Stomach (tissue), 19 donors: ENCODE measurements at places on chromosomes 2 and 18. TPM values are rescaled to one million over a fixed set of nuclear protein-coding genes. Genes with fewer than 3 reads are reported as not detected.

DNA sequence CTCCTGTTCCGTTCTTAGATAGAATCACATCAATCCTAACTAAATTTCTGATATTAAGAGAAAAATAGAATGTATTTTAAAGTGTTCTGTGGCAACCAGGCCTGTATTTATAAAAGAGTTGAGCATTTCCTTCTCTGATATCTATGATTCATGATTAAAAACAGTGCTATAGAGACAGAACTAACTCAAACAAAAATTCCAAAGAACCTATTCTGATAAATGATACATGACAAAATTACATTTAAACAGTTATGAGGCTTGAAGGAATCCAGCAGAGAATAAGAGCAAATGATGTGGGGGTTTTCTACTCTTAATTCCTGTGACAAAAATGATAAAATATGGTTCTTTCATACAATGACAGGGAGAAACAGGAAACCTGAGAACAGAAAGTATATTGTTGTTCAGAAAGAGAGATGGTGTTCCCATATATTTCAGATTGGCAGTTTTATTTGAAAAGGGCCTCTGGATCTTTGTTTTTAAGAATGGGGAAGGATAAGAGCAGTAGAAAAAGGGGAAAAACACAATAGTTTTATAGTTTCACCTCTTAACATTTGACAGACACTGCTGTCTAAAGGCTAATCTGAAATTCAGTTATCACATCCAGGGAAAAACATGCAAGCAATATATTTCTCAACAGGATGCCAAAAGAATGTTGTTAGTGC lies 944.3 kb downstream of the LRP1B start:
- no peak for DNase-seq

DNA sequence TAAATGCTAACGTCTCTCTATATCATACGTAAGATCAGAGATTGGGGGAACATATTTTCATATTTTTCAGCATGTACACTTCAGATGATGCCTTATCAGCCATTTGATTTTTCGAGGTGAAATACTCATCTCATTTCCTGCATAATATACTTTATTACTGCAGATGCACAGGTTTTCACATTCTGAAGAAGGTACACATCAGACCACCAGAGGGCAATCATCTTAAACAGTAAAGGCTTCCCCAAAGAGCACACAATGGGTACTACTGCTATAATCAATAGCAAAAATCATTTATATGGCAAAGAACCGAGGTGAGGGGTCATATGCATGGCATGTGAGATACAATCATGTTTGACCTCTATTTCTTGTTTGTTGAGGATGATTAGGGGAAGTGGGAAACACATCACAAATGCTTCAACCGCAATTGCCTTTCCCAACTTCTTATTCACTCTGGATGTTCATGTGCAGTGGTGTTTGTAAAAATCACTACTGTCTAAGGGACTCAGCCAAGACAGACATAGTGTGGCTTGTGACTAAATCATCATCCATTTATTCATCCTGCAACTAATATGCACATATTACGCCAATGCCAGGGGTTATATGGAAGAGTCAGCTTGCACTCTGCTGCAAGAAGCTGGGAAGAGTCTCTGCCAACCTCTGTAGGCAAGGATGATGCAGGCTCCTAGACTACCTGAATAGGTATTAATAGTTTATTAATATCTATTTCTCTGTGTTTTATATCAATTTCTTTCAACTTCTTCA lies 118.7 kb downstream of the EPB41L3 start:
- peak; percentile 46 for DNase-seq

DNA sequence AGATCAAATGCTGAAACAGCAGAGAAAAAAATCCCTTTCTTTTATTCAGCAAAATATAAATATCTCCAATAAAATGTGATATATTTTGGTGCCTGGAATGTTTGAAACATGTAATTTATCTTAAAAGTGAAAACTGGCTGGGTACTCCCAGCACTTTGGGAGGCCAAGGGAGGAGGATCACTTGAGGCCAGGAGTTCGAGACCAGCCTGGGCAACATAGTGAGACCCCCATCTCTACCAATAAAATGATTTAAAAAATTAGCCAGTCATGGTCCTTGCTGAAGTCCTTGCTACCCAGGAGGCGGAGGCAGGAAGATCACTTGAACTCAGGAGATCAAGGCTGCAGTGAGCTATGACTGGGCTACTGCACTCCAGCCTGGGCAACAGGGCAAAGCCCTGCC lies 8.6 kb downstream of the SH3YL1 start:
- DNase-seq: no peak

GRCh38 chr2:134718023-134718816 lies 580 bp downstream of the TMEM163 start:
- DNase-seq: peak; percentile 45

- no peak for DNase-seq
These were observed 202.2 kb downstream of the TCF4 start for GRCh38 chr18:55385770-55386169.

GRCh38 chr2:238642973-238643372 lies 204.9 kb upstream of the TWIST2 start:
- DNase-seq: no peak

DNA sequence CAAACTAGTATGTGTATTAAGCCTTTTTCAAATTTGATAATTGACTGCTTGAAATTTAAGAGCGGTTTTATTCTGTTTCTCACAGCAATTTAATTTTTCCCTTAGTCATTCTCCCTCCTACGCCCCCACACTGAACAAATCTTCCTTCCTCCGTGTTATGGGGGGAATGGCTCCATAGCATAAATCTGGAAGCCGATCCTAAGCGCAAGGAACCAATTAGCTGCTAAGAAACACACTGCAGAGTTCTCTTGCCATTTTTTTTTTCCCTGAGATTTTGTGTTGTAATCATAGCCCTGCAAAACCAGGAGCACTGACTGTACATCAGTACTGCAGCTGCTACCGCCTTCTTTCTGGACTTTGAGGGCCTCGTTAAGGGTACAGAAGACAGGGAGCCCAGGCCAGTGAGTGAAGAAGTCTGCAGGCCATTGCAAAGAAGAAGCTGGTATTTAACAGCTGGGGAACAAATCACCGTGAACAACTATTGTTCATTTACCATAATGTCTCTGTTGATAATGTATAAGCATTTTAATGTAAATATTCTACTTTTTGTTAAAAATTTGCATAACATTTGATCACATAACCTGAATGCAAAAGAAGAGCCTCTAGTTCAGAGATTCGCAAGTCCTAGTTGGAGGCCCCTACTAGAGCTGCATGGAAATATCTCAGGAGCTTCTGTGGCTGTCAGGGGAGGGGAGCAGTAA lies 264.0 kb downstream of the LRATD1 start:
- DNase-seq: no peak

DNA sequence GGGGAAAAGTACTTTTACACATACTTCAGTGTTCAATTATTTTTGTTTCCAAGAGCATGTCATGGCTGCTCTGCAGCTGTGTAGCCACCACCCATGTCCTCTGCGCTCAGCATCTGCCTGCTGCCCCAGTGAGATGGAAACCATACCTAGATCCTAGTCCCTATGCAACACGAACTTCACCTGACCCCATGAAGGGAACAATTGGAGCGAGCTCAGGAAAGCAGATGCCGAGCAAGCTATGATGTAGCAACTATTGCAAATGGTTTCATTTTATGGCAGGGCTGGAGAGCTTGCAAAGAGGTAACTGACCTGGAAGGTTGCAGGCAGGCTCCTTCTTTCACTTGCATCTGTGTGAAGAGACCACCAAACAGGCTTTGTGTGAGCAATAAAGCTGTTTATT lies 1.3 kb upstream of the CCDC141 start:
- no peak for DNase-seq

DNA sequence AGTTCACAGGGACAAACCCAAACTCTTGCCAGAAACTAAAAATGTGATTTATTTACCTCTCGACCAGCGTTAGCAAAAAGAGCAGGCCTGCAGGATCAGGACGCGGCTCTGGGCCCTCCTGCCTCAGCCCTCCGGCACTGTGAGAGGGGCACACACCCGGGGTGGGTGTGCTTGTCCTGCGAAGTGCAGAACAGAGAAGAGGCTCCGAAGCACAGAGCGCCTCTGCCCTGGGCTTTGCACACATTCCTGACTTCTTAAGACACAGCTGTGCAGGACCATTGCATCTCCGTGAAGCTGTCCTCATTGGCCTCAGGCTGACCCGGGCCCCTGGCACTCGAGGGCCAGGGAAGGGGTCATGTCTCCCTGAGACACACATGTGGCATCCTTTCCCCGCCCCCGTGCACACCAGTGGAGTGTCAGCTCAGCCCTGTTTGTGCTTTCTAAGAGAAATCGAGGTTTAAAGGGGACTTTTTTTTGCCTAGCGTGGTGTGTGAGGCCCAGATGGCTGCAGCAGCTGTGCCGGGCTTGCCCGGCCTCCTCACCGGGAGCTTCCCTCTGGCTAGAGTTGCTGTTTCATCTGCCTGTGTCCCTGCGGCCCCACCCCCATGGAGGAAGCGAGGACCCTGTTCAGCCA lies 9.9 kb upstream of the NFATC1 start:
- no peak for DNase-seq

SP140 gene
- 6.4 TPM for total RNA-seq

DNA sequence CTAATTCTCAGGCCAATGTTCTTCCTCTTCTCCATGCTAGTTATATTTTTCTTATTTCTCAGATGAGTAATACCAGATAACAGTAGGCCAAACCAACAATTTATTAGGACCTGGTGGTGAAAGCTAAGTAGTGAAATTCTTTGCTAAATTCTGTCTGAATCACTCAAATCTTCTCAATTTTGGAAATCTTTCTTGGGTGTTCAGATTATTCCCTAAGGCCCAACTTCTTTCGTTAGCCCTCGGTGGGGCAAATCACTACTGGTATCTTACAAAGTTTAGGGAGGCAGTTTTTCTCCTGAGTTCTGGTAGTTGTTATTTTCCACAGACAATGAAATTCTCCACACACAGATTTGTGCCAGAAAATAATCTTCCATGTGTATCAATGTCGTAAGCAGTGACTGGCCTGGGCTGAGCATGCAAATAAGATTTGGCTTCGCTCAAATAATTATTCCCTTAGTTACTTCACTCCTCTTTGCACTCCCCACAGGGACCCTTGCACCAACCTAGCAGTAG lies 443.5 kb upstream of the SLC14A2 start:
- no peak for DNase-seq

TWIST2 gene
- 28.3 TPM for total RNA-seq

- DNase-seq: no peak
These were observed 305.7 kb upstream of the SKOR2 start for GRCh38 chr18:47557160-47557559.

DNA sequence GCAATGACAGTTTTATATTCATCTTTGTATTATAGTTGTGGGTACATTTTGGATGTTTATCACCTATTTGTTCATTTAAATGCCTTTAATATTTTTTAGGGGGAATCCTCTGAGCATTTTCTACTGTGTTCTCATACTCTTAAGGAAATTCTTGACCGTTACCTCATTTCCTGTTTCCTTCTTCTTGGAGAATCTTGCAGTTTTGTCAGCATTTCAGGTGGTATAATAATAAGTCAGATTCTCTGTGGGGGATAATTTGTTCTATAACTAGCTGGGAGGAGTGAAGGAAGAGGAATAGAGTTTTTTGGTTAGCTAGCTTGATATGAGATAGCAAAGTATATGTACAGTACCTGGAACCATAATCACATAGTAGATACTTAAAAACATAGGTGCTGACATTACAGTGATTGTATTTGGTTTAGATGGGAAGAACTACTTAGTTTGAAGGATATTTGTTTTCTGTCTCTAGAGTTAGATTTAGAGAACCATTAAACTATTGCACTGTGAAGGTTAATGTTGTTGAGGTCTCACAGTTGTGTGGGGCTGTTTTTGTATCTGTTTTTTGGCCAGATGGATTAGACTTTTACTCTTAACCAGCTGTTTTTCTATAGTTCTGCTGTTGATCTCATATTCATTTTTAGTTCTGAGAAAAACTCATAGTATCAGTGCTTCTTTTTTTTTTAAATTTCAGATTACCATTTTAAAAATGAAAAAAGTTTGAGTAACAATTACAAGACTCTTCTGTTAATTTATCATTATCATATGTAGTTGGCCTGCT lies 14.2 kb downstream of the MTX2 start:
- DNase-seq: no peak

DNA sequence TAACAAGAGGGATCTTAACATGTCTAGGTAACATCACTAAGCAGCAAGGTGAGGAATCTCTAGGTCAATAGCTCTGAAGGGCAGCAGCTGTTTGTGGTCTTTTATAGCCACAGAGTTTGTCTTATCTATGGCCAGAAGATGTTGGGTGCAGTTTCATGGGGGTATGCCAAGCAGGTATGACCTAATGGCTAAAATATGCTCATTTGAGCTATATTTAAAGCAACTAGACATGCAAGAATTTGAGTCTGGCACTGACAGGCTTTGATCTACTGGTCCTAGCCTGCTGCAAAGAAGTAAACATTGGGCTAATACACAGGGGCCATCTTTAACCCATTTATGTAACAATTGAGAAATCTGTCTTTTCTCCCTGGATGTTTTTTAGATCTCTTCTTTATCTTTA lies 13.9 kb upstream of the UGP2 start:
- DNase-seq: no peak

TMEFF2 gene
- not detected for total RNA-seq

DNA sequence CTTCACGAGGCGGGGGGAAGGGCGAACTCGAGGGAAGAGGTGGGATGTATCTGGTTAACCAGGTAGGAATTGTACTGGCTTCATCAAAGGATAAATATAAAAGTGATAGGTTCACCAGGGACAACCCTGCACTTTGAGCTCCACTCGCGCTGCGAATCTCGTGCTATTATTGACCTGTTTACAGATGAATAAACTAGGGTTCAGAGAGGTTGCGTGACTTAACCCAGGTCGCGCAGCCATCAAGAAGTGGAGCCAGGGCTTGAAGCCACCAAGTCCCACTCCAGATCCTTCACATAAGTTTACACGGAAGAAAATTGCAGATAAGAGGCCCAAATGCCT lies 1.4 kb upstream of the CYP1B1 start:
- DNase-seq: no peak

DNA sequence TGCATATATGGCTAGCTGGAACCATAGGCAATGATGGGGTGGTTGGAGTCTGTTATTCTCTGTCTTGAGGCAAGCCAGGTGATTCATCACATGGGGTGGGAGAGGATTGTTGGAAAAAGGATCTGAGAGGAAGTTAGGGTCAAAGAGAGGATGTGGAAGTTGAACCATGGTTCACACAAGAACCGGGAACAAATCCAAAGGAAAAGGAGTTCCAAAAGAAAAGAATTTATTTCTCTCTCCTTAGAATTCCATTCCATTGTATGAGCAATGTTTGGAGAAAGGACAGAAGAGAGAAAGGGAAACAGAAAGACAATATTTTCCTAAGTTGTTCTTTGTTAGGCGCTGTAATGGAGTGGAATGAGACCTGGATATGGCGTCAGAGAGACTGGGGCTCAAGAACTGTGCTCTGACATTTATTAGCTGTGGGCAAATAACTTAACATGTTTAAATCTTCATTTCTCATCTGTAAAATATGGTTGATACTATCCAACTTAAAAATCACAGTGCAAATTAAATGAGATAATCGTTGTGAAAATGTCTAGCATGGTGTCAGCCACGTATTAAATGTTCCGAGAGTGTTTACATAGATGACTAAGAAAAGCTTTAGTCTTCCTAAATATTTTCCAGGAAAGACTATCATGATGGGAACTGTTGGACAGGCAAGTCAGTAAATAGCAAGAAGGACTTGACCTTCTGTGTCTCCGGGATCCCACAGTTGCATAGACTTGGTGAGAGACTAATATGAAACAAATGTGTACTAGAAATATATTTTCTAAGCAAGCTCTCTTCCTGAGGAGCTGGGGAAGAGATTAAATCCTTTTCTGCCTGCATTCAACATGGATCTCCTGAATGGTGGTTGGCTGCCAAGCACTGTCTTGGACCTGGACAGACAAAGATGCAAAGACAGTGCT lies 71.4 kb downstream of the TRIB2 start:
- no peak for DNase-seq

TEX51 gene
- total RNA-seq: not detected
